ENCODE measurements at places on chromosomes 11 and 22. TPM values are rescaled to one million over a fixed set of nuclear protein-coding genes. Genes with fewer than 3 reads are reported as not detected.

The ME3 gene
- total RNA-seq = 12.5 TPM

The HTR3B gene
- not detected for total RNA-seq

The ABCG4 gene
- not detected for total RNA-seq

The TTC12 gene
- 9.9 TPM for total RNA-seq

The TRIM6 gene
- 0.72 TPM for total RNA-seq

The OR51B2 gene
- not detected for total RNA-seq

The TUBA8 gene
- total RNA-seq = 0.97 TPM

The TREH gene
- not detected for total RNA-seq

The TYR gene
- total RNA-seq = not detected

The FIBIN gene
- total RNA-seq = 7.8 TPM

The C11orf98 gene
- 68.1 TPM for total RNA-seq

The EPS8L2 gene
- total RNA-seq = 11.7 TPM

The PHLDA2 gene
- total RNA-seq = 24.8 TPM

The MAPK8IP2 gene
- total RNA-seq = 2.0 TPM

The PRR33 gene
- not detected for total RNA-seq

The TBX10 gene
- not detected for total RNA-seq

The ATG2A gene
- total RNA-seq = 18.1 TPM

The GP1BB gene
- 10.9 TPM for total RNA-seq

The LRRC32 gene
- 46.7 TPM for total RNA-seq

The USP35 gene
- 5.2 TPM for total RNA-seq

The RTN4RL2 gene
- not detected for total RNA-seq

The TSPAN32 gene
- total RNA-seq = not detected

The KRTAP5-1 gene
- total RNA-seq = not detected

The FOLH1 gene
- not detected for total RNA-seq

The POTEH gene
- not detected for total RNA-seq

The CCDC188 gene
- total RNA-seq = 10.1 TPM

The MARK2 gene
- 13.4 TPM for total RNA-seq

The FREY1 gene
- total RNA-seq = not detected

The SLC7A4 gene
- not detected for total RNA-seq

The SYT13 gene
- not detected for total RNA-seq

The PLAAT2 gene
- not detected for total RNA-seq

The GLB1L2 gene
- total RNA-seq = 2.0 TPM

The BRSK2 gene
- total RNA-seq = 0.16 TPM

The DRD4 gene
- total RNA-seq = not detected

The ALDH3B2 gene
- total RNA-seq = not detected

All from cardiac atrium fibroblast (primary cell).